ENCODE measurements at places on chromosomes 7 and 10.

- no peak for ATAC-seq
Measured at GRCh38 chr10:19658131-19658530, 158.1 kb upstream of the PLXDC2 start.

- ATAC-seq = no peak
Measured at GRCh38 chr7:20681258-20681882, 65.9 kb downstream of the ABCB5 start.

- no peak for ATAC-seq
Measured at GRCh38 chr10:90363799-90364483, 493.9 kb downstream of the HTR7 start.

DNA sequence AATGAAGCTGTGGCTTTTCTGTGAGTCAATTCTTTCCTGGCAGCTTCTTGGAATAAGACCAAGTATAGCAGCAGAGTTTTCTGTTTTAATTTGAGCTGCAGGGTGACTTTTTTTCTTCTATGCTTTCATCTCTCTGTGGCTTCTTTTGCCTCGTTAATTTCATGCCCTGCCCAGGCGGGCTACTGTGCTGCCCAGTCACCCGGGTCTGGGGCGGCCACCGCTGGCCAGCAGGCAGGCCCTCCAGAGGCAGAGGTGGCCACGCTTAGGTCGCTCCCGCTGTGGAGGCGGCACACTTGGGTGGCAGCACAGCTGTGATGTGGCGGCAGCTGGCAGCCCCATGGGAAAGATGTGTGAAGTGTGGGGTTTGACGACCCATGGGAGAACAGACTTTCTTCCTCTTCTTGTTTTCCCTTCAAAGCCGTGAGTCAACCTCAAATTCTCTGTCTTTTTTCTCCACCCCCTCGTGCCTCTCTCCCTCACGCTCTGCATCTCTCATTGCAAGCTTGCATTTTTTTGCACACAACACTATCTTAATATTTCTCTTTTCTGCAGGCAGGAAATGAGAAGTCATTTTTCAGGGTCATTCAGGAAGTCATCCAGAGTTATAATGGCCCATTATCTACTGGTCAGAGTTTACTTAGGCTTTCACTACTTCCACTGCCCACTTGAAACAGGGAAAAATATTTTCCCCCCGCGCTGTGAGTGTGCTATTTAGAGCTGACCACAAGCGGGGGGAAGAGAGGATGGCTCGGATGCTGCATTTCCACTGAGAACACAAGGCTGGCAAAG lies 67.8 kb downstream of the EGFR start:
- ATAC-seq = peak; percentile 73

GRCh38 chr10:22570733-22571430 lies 143.5 kb downstream of the PIP4K2A start:
- ATAC-seq = no peak

DNA sequence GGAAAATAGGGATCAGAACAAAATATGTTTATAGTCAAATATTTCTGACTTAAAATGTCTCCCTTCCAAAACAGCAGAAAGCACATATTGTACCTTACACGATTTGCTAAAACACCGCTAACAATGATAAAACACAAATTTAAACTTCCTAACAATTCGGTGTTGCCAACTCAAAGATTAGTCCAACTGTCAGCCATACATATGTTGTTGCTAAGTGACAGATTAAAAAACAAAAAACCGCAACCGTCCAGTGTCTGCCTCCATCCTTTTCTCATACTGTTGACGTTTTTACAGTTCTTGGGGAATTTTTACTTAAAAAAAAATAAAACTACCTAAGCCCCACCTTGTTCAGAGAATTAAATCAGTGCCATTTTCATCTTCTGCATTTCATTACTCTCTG lies 118.0 kb downstream of the RAB11FIP2 start:
- ATAC-seq = no peak

DNA sequence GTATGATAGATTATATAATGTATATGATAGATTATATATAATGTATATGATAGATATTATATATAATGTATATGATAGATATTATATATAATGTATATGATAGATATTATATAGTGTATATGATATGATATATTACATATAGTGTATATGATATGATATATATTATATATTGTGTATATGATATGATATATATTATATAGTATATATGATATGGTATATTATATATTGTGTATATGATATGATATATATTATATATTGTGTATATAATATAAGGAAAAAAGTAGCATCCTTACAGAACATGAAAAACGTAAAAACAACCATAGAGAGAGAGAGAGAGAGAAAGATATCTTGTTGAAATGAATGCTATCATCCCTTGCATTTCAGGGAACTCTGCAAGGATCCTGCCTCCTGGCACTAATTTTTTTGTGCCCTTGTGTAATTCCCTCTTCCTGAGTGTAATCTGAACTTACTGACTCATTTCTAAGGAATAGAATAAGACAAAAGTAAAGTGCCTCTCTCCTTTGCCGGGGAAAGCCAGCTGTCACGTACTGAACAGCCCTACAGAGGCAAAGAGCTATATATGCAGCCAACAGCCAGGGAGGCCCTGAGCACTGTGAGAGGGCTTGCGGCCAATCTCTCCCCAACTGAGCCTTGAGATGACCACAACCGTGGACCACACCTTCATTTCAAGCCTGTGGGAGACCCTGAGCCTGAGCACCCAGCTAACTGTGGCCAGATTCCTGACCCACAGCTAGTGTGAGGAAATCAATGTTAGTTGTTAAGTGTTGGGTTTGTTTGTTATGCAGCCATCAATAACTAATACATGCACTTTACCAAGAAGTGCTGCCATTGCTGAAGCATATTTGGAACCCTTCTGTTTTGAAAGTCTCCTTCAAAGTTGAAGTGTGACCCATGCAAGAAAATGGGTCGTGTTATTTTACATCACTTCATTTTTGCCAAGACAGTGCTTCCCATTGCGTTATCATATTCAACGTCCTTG lies 61.1 kb upstream of the EZH2 start:
- ATAC-seq = no peak

GRCh38 chr7:17030559-17030958 lies 148.8 kb upstream of the AGR3 start:
- no peak for ATAC-seq

GRCh38 chr10:69973678-69974077 lies 79.0 kb upstream of the MACROH2A2 start:
- ATAC-seq = no peak

DNA sequence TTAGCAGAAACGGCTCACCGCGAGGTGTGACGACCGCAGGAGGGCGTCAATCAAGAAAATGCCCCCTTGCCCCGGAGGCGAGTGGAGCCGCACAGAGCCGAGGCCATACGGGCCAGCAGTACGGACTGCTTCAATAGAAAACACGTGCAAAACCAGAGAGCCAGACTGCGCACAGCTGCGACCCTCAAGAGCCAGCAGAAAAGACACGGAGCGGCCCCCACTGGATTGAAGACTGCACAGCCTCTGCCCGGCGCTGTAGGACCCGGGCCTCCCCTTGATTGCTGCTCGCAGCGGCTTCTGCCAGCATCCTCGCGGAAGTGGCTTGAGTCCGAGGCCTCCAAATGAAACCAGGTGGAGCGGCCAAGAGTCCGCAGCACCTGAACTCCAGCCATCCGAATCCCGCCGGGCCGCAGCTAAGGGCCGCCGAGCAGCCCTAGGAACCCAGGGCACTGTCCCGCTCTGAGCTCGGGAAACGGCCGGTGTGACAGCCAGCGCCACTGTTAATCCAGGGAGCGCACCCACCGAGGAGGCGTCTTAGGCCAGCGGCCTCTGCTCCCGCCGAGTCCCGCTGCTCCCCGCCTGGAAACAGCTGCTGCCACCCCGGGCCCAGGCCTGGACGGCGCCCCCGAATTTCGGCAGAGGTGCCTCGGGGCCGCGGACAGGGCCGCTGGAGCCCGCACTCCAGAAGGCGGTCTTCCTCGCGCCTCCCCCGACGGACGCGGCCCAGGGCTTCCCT lies 660 bp upstream of the HHEX start:
- ATAC-seq = peak; percentile 64

GRCh38 chr7:18464830-18465229 lies 30.7 kb upstream of the HDAC9 start:
- ATAC-seq = no peak

- no peak for ATAC-seq
Measured at GRCh38 chr10:89275383-89275782, 23.8 kb upstream of the LIPA start.

- ATAC-seq = peak; percentile 59
Measured at GRCh38 chr7:24912424-24912823, 67.6 kb downstream of the OSBPL3 start.

DNA sequence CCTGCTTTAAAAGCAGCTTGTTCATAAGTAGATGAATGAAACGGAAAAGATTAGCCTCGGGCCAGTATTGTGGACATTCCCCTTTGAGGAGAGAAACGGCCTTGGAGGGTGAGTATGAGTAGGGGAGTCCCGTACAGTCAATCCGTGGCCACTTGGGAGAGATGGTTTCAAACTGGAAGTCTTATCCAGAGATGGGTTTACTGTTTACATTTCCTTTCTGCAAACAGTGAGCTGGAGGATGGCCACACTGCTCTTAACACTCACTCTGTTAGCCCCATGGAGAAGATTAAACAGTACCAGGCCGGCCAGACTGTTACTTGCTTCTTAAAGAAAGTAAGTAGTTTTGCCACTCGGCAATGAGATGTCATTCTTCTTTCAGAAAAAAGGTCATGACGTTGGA lies 20.3 kb downstream of the CALHM2 start:
- ATAC-seq = no peak

- peak; percentile 66 for ATAC-seq
Measured at GRCh38 chr7:105389088-105389650, 448 bp upstream of the SRPK2 start.

- ATAC-seq = no peak
Measured at GRCh38 chr10:68109331-68109730, at the start of gene MYPN. TSS of gene MYPN (plus strand) at chr10:68109488. CDS start at chr10:68121439, 11,951 bp downstream.

GRCh38 chr7:26200038-26200443 lies 505 bp downstream of the HNRNPA2B1 start:
- peak; percentile 2 for ATAC-seq

GRCh38 chr7:133481676-133482075 lies 228.8 kb downstream of the EXOC4 start:
- peak; percentile 96 for ATAC-seq

GRCh38 chr7:26910221-26910620 lies 45.8 kb upstream of the SKAP2 start:
- no peak for ATAC-seq

DNA sequence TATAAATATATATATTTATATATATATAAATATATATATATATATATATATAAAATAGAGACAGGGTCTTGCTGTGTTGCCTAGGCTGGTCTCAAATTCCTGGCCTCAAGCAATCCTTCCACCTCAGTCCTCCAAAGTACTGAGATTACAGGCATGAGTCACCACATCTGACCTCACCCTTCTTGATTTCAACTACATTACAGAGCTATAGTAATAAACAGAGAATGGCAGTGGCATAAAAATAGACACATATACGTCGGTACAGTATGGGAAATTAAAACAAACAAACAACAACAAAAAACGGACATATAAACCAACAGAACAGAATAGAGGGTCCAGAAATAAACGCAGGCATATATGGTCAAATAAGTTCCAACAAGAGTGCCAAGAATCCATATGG lies 77.6 kb upstream of the PPP1R3A start:
- ATAC-seq = no peak

DNA sequence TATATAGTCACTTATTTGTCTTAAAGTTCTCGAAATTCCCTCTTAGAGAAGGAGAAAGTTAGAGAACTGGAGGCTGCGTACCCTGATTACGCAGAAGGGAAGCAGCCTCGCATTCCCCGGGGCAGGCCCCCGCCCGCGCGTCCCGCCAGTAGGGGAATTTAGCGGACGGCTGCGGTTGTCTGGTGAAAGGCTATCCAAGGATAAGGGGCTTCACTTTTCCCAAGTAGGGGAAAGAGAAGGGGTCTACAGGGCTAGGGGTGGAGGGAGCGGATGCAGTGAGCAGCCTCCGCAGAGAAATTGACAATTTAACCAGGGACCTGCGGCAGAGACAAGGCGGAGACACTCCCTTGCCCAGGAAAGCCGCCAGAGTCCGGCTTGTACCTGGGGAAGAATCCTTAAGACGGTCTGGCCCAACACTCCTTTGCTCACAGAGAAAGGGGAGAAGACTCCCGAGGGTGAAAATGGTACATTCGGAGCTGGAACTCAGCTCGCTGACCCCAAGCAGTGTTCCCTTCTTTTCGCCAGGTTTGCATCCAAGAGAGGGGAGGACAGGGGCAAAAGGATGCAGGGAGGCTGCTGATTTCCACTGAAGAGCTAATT lies 994 bp upstream of the MAGI2 start:
- peak; percentile 4 for ATAC-seq

DNA sequence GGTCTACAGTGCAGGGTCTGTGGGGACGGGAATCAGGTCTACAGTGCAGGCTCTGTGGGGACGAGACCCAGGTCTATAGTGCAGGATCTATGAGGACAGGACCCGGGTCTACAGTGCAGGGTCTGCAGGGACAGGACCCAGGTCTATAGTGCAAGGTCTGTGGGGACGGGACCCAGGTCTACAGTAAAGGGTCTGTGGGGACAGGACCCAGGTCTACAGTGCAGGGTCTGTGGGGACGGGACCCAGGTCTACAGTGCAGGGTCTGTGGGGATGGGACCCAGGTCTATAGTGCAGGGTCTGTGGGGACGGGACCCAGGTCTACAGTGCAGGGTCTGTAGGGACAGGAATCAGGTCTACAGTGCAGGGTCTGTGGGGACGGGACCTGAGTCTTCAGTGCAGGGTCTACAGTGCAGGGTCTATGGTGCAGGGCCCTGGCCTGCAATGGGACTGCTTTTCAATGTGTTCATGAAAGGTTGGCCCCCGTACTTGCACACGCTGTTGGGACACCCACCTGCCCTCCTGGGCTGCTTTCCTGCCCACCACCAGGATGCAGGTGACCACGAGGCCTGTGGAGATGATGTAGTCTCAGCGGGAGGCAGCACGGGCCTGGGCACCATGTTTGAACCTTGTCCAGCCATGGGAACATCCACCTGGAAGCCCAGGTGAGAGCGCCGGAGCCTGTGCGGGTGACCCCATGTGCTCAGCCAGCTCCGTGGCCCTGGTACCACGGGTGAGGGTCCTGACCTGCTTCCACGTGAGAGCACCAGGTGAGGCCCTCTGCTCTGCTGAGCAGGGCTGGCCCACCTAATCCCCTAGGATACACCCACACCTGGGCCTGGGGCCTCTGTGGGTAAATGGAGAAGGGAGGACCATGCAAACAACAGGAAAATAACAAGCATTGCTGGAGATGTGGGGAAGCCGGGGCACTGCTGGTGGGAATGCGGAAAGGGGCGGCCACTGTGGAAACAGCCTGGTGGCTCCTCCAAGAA lies 91.4 kb upstream of the DIP2C start:
- ATAC-seq = no peak

DNA sequence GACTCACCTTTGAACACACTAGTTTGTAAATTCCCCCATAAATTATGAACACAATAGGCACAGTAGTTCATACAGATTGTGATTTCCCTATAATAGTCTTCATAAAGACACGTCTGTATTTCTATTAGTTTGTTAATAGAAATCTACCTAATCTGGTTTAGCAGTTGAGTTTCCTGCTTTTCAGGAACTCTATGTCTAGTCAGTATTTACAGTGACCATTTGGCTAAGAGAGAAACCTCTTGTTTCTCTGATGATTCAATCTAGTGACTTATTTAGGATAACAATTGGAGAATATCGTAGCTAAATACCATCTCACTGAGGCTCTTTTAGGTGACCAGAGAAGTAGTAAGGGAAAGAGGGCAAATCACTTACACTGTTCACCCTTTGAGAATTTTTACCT lies 5.9 kb upstream of the HERPUD2 start:
- ATAC-seq = no peak

All from motor neuron (in vitro differentiated cells).